ENCODE measurements at places on chromosomes 16 and 17. TPM values are rescaled to one million over a fixed set of nuclear protein-coding genes. Genes with fewer than 3 reads are reported as not detected.

GRCh38 chr16:89373355-89374110, 116.8 kb downstream of the ANKRD11 start:
- no peak for DNase-seq

Gene CCDC92B
- not detected for polyA plus RNA-seq

Gene WNT9B
- polyA plus RNA-seq = not detected

DNA sequence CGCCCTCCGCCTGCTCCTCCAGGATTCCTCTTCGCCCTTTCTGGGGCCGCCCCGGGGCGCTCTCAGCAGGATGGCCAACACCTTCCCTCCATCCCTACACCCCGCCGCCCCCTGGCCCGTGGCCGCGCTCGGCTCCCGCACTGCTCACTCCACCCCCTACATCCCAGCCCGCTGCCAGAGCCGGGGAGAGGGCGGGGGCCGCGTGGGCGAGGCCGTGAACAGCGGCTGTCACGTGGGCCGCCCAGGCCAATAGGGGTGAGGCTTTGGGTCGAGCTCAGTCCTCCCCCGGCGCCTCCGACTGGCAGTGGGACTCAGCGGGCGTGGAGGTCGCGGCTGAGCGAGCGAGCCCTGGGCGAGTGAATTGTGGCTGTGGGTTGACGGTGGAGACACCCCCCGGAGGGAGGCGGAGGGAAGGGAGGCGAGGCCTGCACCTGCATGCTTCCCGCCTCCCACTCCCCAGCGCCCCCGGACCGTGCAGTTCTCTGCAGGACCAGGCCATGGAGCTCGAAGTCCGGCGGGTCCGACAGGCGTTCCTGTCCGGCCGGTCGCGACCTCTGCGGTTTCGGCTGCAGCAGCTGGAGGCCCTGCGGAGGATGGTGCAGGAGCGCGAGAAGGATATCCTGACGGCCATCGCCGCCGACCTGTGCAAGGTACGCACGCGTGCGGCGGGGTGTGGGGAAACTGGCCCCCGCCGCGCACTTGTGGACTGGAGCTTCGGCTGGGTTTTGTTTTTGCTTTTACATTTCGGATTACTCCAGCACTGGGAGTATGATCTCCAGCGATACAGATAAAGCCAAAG, at the start of gene ALDH3A2:
TSS of gene ALDH3A2 (plus strand) at position 277 of the 799 bp plus-strand sequence. CDS start at position 498, 221 bp downstream.
- DNase-seq = peak; percentile 82
